Activated T-helper 9 cell treated with anti-CD3 and anti-CD28 coated beads, Interleukin-2, amount 50 U/mL, for 16 hours (primary cell): ENCODE measurements at places on chromosomes 2 and 18.

DNA sequence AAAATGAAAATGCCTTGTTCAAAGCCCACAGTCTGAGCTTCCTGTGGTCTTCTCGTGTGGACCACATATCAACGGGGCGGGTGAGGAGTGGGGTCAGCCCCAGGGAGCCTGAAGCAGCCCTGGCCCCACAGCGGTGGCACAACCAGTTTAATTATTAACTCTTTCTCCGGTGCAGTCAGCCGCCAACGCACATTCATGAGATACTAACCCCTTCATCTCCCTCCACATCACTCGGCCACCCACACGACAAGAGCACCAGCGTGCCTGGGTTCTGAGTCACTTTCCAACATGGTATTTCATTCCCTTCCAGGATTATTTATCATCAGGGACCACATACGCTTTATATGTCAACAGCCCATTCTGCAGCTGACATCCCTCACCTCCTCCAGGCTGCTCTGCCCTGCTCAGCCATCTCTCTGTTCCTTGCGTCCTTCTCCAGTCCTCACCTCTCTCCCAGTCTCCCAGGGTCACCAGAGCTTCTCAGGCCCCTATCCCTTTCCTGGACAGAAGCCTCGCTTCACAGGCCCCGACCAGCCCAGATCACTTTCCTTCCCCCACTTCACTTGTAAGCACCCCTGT is 48.0 kb upstream of the ID2 start:
- no peak for DNase-seq

DNA sequence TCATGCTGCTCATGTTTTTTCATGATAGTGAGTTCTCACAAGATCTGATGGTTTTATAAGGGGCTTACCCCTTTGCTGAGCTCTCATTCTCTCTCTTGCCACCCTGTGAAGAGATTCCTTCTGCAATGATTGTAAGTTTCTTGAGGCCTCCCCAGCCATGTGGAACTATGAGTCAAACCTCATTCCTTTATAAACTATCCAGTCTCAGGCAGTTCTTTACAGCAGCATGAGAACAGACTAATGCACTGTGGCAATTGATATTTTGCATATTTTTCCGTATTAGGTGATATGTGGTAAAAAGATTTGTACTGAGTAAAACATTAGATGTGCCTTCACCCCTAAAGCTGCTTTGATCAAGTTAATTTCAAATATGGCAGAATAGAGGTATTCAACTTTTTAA is 48.8 kb downstream of the RAB27B start:
- DNase-seq = no peak

GRCh38 chr2:16266571-16266970 is 326.2 kb downstream of the MYCN start:
- no peak for DNase-seq

GRCh38 chr2:176283291-176284068 is 14.2 kb downstream of the MTX2 start:
- no peak for DNase-seq

- DNase-seq = no peak
These were observed 79.5 kb downstream of the NXPH2 start for GRCh38 chr2:138700716-138701115.
